ENCODE measurements at places on chromosomes 3 and 15. TPM values are rescaled to one million over a fixed set of nuclear protein-coding genes. Genes with fewer than 3 reads are reported as not detected.

The ADGRG7 gene
- 0.22 TPM for total RNA-seq

The CD80 gene
- 0.22 TPM for total RNA-seq

The GOLGA8T gene
- not detected for total RNA-seq

The LRTM1 gene
- total RNA-seq: not detected

The CLSTN2 gene
- 1.5 TPM for total RNA-seq

The HHLA2 gene
- total RNA-seq: not detected

- DNase-seq: no peak
Measured at GRCh38 chr3:181752202-181752671, 40.5 kb downstream of the SOX2 start.

GRCh38 chr15:49664716-49665115, 43.9 kb downstream of the DTWD1 start:
- DNase-seq: no peak

DNA sequence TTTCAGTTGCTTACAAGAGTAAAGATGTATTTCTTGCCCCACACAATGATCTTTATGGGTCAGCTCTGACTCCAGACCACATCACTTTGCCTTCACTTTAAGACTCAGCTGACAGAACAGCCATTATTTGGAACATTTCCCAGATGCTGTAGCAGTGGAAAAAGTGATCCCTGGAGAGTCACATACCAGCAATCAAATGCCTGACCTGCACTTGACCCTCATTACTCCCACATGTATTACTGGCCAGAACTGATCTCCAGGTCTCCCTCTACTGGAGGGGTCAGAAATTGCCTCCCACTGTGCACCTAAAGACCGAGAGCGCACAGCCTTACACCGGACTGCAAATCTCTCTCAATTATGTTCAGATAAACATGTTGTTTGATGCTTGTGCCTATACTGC, 88.6 kb upstream of the ZNF385D start:
- no peak for DNase-seq

DNA sequence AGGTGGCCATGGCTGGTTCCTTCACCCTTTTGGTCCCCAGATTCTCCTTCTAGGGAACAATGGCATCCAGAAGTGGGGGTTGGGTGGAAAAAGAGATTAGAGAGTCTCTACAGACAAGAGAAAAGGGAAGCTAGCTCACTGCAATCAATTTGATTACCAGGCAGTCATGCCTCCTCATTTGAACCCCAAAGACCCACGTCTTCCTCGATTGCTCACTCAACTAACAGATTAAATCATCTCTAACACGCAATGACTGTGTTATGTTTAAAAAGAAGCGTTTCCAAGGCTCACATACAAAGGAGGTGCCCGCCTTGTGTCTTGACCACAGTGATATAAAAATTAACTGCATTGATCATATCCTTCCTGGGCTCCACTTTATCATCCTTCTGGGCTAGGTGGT, 57.6 kb downstream of the BHLHE40 start:
- DNase-seq: no peak

DNA sequence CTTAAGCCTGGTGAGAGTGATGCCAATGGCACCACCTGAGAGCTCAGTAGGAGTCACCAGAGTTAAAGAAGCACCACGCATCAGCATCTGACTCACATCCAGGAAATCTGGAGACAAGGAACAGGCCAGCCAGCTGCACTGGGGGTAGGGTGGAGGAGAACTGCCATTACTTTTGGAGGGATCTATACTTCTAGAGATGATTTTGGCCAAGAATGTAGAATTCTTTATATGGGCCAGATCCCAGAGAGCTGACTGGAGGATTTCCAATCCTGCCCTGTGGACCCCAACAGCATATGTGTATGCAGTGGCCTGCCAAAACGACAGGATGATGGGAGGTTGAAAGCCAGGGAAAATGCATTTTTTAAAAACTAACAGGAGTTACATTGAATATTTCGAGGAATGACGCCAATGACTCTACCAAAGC, 29.8 kb downstream of the CCR3 start:
- no peak for DNase-seq

DNA sequence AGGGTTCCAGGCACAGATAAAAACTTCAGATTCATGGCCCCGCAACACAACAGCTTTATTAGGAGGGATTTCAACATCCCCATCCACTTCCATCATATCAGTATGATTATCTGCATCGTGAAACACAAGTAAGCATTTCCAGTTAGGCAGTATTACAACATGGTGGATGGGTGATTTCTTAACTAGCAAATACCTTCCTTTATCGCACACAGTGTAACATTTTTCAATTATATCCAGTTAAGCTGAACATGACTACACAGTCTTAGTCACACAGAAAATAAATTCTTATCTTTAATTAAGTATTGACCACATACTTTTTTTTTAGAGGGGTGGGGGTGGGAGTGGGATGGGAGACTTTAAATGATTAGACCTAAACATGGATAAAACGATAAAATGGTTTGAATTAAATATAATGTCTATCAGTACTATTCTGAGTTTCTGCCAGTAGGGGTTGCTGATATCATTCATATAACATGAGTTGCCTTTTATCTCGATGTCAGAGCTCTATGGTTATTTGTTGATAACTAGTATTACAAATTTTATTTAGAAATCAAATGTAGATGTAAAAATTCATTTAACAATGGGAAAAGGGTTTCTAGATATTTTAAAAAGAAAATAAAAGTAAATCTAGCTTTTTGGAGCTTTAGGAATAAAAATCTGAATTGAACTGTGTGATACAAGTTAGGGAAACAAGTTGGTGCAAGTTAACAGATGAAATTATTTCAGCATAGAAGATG, 146.6 kb downstream of the TBL1XR1 start:
- DNase-seq: no peak

GRCh38 chr3:13647298-13648059, 98.6 kb downstream of the FBLN2 start:
- DNase-seq: no peak

DNA sequence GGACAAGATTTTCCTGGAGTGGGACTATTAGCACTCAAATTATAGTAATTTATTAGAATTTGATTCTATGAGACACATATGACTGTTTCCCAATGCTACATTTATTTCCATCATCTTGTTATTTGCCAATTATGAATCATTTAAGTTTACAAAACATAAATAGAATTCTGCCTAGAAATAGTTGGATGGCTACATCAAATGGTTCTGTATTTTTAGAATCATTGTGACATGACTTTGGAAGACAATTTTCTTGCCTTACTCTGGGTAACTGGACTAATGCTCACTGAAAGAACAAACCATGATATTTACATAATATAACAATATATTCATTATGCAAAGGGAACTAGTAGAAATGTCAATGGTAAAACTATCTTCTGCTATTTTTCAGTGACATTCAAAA, 173.5 kb downstream of the ZIC1 start:
- DNase-seq: no peak

DNA sequence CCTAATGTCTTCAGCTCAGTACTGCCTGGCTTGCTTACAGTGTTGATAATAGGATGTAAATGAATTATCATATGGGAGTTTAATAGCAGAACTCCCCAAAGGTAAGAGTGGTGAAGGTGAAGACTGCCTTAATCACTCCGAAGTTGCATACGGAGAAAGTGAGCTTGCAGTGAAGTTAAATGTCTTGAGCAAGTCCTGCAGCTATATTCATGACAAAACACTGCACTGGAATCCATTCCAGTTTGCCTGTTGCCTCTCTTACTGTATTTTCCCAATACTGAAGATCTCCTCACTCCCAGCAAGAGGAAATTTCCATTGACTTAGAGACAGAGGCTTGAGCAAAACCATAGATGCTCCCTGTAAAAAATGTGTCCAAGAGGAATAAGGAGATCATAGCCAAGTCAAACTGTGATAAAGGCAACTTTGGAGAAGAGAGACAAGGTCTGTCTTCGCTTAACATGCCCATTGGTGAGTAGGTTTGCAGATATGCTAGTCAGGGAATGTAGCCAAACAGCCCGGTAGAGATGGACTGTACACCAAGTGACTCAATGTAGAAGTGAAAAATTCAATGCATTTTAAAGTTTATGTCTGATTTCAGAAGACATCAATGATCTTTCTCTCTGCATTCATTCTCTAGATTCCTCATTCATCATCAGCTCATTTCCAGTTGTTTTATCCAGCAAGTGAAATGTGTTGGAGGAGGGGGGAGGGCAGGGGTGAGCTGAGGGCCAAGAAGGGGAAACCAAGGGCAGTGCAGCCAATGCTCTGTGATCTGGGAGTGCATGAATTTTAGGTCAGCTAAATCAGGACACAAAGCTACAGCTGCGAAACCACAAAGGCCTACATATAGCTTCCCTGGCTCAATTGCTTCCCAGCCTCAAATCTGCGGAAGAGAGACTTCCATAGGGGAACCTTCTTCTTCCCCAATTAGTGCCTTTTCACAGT, 667.1 kb upstream of the NR2F2 start:
- DNase-seq: no peak
